ENCODE measurements at places on chromosomes 16 and 17.
A peak's percentile ranks its signal among the peaks of the same experiment; 100 is the strongest.

DNA sequence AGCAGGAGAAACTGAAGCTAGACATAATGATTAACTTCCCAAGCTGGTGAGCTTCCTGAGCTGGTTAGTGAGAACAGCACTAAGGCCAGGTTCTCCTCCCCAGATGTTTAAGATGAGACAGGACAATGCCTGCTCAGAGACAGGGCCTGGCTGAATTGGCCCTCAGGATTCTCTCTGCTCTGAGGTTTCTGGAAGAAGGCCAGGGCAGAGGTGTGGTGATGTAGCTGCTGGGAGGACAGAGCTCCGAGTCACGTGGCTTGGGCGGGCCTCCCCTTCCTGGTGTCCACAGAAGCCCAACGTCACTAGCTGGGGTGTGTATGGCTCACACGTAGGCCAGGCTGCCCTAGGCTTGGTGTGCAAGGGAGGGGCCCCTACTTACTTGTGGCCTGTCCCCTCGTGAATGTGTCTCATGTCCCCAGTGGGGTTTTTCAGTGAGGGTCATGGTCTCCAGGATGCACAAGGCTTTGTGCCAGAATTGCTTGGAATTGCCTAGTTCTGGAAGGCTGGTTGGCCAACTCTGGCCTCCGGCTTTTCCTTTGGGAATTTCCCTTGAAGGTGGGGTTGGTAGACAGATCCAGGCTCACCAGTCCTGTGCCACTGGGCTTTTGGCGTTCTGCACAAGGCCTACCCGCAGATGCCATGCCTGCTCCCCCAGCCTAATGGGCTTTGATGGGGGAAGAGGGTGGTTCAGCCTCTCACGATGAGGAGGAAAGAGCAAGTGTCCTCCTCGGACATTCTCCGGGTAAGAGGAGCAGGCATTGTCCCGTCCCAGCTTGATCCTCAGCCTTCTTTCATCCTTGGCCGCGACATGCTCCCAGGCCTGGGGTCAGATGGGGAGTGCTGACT, 3.4 kb downstream of the NOD2 start:
- DNase-seq, result peak; percentile 73

DNA sequence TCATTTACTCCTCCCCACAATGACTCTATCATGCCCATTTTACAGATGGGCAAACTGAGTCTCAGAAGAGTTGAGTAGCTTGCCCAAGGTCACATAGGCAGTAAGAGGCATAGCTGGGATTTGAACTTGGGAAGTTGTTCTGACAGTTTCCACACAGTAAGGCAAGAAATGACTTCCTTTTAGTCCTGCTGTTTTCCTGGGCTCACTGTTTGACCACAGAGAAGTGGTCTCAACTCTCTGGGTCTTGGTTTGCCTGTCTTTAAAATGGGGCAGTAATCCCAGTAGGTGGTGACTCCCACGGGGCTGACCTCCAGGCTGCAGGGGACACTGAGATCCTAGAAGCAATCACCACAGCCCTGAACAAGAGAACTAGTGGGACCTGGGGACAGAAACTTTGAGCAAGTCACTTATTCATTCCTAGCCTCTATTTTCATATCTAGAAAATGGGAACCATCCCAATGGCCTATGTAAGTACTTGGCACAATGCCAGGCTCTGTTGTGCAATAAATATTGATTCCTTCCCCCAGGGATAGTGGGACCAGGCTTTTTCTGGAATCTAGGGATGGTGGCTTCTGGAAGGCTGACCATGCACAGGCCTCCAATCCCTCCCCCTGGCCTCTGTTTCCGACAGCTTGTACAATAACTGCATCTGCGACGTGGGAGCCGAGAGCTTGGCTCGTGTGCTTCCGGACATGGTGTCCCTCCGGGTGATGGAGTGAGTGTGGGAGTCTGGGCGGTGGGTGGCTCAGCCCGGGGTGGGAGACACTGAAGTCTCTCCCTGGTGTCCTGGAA, 20.5 kb downstream of the DEXI start:
- DNase-seq, result peak; percentile 25

GRCh38 chr17:66426397-66427033, 124.1 kb downstream of the PRKCA start:
- no peak for DNase-seq

- DNase-seq, result no peak
Observed at GRCh38 chr17:67335245-67335835, 31.0 kb downstream of the PSMD12 start.

GRCh38 chr17:8888704-8889302, 21.3 kb upstream of the PIK3R6 start:
- DNase-seq, result no peak

DNA sequence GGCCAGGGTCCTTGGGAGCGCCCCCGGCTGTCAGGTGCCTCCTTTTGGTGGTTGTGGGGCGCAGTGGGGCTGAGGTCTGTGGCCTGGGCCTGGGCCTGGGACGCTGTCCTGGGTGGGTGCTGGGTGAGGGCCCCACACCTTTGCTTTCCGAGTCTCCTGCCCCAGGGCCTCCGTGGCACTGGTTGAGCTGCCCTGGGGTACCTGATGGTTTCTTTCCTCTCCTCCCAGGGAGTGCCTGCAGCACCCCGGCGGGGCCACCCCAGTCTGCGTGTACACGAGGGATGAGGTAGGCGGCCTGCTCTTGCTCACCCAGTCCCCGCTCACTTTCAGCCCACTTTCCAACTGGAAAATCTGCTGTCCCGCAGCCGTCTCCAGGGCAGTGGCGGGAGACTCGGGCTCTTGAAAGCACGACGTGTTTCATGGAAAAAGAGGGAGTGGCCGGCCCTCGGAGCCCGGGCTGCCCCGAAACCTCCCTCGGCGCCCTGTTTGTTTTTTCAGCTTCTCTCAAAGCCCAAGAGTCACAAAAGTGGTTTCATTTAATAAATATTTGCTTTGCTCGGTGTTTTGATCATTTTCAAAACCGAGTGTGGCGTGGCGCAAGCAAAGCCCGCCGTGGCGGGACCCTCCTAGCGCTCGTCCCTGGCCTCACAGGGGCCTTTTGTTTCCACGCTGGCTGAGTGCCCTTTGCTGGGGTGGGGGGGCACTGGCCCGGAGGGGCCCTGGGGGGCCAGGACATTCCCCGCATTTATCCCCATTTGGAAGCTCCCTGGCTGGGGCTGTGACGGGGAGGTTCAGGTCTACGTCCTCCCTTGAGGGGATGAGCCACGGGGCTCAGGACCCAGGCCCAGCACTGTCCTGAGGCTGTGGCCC, 17.4 kb downstream of the ASPSCR1 start:
- DNase-seq, result no peak

- no peak for DNase-seq
Observed at GRCh38 chr16:55189224-55189623, 134.8 kb upstream of the IRX6 start.

- DNase-seq, result no peak
Observed at GRCh38 chr17:80432350-80432955, 17.5 kb downstream of the ENDOV start.

All from AG10803 (cell line).